ENCODE measurements at places on chromosomes 4 and X. TPM values are rescaled to one million over a fixed set of nuclear protein-coding genes. Genes with fewer than 3 reads are reported as not detected.

- no peak for DNase-seq
These were observed 153.3 kb downstream of the LDB2 start for GRCh38 chr4:16745009-16745635.

DNA sequence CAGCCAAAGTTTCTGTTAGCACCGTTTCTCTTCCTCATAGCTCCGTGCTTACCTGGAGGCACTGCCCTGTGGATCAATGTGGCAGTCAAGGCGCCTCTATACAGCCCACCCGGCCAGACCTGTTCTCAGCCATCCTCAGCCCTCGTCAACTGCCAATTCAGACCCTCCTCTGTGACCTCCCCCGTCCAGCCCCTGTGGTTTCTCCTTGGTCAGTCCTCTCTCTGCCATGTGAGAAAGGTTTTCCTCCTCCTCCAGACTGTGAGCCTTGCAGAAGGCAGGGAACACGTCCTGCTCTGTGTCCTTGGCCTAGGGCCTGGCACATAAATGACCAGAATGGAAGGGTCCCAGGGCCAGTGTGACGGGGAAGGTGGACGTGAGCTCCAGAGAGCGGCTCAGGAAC is 174.6 kb upstream of the PSAPL1 start:
- DNase-seq = no peak

- no peak for DNase-seq
These were observed 38.5 kb downstream of the LRP2BP start for GRCh38 chr4:185357211-185357610.

DNA sequence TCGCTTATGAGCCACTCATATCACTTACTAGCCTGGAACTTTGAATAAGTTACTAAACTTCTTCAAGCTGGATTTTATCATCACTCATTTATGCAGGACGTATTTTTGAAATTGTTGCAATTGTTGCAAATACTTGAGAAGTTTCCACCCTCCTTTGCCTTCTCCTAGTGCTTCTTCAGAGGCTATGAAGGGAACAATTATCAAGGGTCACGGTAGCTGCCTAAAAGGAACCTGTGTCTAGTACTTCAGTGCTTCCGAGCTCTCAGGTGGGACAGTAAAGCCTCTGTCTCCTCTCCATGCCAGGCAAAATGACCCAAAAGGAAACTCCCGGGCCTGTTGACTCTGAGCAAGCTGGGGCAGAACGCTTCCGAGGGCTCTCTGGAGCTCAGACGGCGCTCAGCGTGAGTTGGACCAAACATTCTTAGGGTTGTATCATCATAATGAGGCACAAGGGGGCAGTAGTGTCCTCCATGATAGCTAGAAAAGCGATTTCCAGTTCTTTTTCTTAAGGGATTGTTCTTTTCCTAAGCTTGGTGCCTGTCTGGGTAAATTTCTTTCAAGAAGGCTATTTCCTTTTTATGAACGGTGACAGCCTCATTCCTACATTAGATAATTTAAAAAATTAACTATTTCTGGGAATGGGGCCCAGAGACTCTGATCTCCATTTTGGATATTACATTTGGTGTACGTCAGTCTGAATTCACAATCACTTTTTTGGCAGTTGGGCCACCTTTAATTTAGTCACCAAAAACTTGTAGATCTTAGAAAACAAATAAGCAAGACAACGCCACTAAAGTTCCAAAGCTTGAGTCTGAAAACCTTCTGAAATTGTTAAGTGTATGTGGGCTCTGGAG is 73.1 kb downstream of the PACRGL start:
- DNase-seq = peak; percentile 45

DNA sequence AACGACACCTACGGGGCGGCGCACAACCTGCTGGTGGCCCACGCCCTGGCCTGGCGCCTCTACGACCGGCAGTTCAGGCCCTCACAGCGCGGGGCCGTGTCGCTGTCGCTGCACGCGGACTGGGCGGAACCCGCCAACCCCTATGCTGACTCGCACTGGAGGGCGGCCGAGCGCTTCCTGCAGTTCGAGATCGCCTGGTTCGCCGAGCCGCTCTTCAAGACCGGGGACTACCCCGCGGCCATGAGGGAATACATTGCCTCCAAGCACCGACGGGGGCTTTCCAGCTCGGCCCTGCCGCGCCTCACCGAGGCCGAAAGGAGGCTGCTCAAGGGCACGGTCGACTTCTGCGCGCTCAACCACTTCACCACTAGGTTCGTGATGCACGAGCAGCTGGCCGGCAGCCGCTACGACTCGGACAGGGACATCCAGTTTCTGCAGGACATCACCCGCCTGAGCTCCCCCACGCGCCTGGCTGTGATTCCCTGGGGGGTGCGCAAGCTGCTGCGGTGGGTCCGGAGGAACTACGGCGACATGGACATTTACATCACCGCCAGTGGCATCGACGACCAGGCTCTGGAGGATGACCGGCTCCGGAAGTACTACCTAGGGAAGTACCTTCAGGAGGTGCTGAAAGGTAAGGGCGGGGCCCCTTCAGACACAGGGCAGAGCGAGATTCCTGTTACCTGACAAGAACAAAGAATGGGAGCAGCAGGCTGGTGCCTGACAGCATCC is 11.7 kb downstream of the RPL9 start:
- no peak for DNase-seq

- DNase-seq = no peak
These were observed 7.7 kb downstream of the S100P start for GRCh38 chr4:6701371-6701770.

- DNase-seq = no peak
These were observed 324.1 kb downstream of the TLL1 start for GRCh38 chr4:166197166-166197565.

GRCh38 chr4:105510245-105510644 is 36.4 kb upstream of the PPA2 start:
- DNase-seq = no peak

- DNase-seq = no peak
These were observed 394.7 kb downstream of the IL1RAPL1 start for GRCh38 chrX:28981952-28982351.

GRCh38 chr4:7964459-7964858 is 24.8 kb upstream of the AFAP1 start:
- no peak for DNase-seq

GRCh38 chrX:2708592-2709188 is 17.6 kb downstream of the CD99 start:
- no peak for DNase-seq

DNA sequence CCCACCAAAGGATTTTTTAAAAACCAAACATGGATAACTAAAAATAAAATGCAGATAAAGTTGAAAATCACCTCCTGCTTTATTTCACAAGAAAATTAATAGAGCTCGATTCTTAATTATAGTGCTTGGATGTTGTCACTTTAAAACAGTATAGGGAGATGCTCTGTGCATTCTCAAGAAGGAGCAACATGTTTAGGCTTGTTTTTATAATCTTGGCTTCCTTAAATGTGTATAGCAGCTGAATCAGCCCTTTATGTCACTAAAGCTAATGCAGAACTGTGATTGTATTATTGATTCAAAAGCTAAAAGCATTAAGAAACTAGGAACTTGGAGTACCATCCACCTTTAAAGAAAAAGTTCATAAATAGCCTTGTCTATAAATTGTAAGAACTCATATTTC is 12.9 kb downstream of the UTP3 start:
- DNase-seq = no peak

- DNase-seq = no peak
These were observed 263.8 kb upstream of the RPS6KA3 start for GRCh38 chrX:20530406-20530921.

DNA sequence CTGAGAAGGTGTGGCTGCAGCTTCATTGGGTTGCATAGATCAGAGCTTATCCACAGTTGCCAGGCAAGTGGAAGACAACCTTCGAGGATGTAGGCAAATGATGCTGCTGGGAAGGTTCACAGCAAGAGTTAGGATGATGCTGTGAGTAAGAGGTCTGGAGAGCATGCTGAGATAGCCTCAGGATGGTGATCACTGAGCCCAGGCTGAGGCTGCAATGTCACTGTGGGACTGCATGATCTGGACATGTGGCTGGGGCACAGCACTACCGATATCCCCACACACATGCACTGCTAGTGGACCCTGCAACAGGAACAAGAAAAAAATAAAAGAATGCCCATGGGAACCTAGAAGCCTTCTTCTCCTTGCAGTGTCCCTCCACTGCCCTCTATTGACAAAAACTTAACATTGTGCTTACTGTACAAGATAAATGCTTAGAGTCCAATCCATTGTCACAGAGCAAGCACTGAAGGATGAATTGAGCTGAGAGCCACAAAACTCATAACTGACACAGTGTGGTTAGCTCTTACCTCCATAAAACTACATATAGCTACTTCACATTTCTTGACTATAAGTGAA is 105.6 kb downstream of the CNKSR2 start:
- no peak for DNase-seq

GRCh38 chrX:110318664-110318968 is 731 bp upstream of the AMMECR1 start:
- DNase-seq = no peak

GRCh38 chr4:29927895-29928294 is 792.3 kb upstream of the PCDH7 start:
- DNase-seq = no peak

- DNase-seq = no peak
These were observed 127.3 kb upstream of the HUWE1 start for GRCh38 chrX:53813670-53814440.

- DNase-seq = no peak
These were observed 121.5 kb downstream of the PPEF1 start for GRCh38 chrX:18828832-18829404.

DNA sequence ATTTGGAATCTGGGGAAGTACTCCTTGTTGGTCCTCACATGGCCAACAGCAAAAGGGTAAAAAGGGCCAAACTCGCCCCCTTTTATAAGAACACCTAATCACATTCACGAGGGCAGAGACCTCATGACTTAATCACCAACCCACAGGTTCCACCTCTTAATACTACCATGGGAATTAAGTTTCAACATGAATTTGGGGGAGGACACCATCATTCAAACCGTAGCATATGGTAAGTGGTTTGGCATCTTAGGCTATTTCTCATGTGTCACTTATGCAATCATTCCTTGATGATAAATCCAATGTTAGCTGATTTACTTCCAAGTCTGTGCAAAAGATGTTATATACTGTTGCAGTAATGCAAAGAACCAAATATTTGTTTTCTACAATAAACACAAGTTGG is 302.9 kb upstream of the FAM241A start:
- DNase-seq = no peak

DNA sequence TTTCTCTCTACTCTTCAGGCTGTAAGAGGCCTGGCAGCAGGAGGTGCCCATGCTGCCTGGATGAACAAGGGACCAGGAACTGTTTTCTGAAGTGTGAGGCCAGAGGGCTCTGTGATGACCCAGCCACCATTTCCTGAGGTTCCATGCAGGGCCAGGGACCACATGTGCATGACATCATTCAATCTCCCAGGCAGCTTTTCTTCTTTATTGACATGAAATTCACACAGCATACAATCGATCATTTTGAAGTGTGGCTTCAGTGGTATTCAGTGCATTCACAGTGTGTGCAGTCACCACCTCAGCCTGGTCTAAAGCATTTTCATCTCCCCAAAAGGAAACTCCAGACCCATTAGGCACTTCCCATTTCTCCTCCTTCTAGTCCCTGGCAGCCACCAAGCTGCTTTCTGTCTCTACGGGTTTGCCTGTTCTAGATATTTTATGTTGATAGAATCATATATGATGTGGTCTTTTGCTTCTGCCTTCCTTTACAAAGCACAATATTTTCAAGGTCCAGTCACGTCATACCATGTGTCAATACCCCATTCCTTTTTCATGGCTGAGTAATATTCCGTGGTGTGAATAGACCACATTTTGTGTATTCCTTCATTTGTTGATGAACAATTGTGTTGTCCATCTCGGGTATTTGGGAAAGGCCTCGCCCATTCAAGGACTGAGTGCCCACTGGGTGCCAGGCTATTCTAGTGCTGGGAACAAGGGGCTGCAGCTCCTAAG is 93.1 kb downstream of the PSAPL1 start:
- DNase-seq = no peak

DNA sequence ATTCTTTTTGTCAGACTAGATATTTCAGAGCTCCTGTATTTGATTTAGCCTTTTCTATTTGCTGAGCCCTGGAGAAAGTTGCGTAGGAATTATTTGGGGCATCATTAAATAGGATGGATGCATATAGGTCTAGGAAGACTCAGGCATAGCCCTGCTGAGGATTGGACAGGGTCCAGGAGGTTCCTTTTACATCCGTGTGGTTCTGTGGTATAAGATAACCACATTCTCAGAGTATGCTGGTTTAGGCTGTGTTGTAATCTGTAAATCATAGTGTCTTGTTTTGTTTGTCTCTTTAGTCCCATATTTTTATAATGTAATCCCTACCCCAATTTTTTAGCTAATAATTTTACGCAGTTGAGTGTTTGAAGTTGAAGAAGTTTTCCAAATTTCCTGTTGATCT is 513.7 kb downstream of the RPA4 start:
- DNase-seq = no peak

DNA sequence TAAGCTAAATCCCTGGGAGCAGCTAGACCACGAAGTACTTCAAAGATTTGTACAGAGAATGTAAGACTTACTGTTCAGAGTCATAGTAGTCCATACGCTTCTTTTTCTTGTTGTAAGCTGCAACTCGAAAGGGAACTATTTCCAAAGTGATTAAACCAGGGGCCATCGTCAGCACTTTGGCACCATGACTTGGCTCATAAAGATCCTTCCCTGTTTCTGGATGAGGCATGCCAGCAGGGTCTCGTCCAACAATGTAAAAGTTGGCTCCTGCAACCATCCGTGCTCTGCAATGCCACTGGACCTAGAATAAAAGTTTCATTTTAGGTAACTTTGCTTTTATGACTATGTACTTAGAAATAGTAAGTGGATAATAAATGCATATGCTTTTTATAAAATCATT is 88.5 kb downstream of the PAPSS1 start:
- DNase-seq = no peak

DNA sequence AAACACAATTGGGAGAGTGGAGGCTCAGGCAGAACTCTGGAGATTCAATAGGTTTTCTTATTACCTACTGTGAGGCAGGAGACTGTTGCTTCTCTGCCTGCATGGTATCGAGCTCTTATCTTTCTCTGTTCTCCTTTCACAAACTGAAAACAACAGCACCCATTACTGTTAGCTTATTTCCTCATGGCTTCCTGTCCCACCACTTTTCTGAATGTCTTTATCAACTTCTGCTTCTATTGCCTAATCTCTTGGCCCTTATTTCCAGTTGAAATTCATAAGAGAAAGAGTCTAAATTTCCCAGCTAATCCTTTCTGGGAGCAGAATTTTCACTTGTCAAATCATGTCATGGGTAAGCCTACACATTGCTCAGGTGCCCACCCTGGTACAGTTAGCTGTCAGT is 46.8 kb upstream of the NDST3 start:
- DNase-seq = no peak

The SPANXN4 gene
- total RNA-seq = not detected

The MAP9 gene
- total RNA-seq = 0.04 TPM

The PFKFB1 gene
- total RNA-seq = not detected

The IGFBP7 gene
- 322 TPM for total RNA-seq

The GYPB gene
- total RNA-seq = not detected

The FHDC1 gene
- 0.04 TPM for total RNA-seq

The TMPRSS11F gene
- not detected for total RNA-seq

The CTSO gene
- 12.1 TPM for total RNA-seq

The NRK gene
- 2.5 TPM for total RNA-seq

The RTL3 gene
- not detected for total RNA-seq

The SCFD2 gene
- total RNA-seq = 36.4 TPM

The NLGN4X gene
- not detected for total RNA-seq

The NMU gene
- 0.20 TPM for total RNA-seq

The IBSP gene
- not detected for total RNA-seq

The RTL5 gene
- 0.53 TPM for total RNA-seq

The C4orf50 gene
- not detected for total RNA-seq

The SGMS2 gene
- total RNA-seq = 78.6 TPM

The TMPRSS11E gene
- not detected for total RNA-seq

The ABCB7 gene
- 32.5 TPM for total RNA-seq

The FAM9B gene
- total RNA-seq = not detected

The EGFL6 gene
- not detected for total RNA-seq

The LONRF3 gene
- total RNA-seq = 22.4 TPM

The GAK gene
- total RNA-seq = 74.0 TPM

Data from pulmonary artery endothelial cell (primary cell).